ENCODE measurements at places on chromosomes 11 and 22.

GRCh38 chr11:2484576-2485125 lies 39.8 kb downstream of the KCNQ1 start:
- no peak for DNase-seq

GRCh38 chr11:66607126-66607834 lies 9.2 kb upstream of the RBM14 start:
- no peak for DNase-seq

GRCh38 chr22:27213294-27213693 lies 555.9 kb downstream of the MIAT start:
- DNase-seq = no peak

GRCh38 chr11:15104166-15104565 lies 10.6 kb upstream of the INSC start:
- DNase-seq = no peak

GRCh38 chr22:25102722-25103121 lies 96.9 kb upstream of the CRYBB3 start:
- no peak for DNase-seq

DNA sequence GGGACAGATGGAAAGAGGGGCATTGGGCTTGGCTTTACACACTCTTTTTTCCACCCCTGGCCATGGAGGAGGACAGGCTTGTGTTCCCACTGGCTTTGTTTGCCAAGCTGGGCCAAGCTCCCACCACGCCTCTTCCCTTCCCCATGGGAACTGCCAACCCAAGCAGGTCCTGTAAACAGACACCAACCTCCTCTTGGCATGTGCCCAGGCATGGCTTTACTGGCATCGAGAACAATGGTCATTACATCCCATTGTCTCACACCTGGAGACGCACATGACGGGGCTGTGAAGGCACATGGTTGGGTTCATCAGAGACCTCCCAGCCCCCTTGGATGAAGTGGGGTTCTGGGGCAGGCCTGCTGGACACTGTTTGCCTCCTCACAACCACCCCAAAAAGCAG lies 11.7 kb downstream of the SEC14L3 start:
- DNase-seq = no peak

- no peak for DNase-seq
Measured at GRCh38 chr22:44586351-44586990, 88.4 kb upstream of the RTL6 start.

DNA sequence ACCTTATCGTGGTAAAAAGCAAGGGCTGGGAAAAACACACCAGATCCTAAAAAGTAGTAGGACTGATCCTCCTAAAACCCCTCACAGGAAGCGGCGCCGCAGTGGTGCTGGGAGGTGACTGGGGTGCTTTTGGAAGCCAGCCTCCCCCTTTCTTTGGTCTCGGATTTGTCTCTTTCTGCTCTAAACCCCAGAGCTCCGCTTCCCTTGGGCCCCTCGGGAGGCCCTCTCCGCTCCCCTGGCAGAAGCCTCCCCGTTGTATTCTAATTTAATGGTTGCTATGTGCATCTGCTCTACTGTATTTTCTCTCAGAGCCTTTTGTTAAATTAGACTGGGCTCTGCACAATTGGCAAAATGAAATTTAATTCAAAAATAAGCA lies 587.7 kb downstream of the OPCML start:
- DNase-seq = no peak

DNA sequence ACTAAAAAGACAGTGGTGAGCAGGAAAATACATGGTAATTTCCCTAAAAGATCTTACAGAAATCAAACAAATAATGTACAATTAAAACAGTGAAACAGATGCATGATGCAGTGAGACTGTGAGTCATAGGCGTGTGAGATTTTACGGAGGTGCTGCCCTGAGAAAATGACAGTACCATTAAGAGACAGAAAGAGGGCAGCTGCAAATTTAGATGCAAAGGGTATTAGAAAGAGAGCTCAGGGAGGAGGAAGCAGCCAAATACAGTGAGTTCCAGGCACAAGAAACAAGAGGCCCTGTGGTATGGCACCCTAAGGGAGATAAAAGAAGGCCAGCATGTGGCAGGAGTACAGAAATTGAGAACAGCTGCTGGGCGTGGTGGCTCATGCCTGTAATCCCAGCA lies 88.5 kb upstream of the FIBIN start:
- no peak for DNase-seq

- no peak for DNase-seq
Measured at GRCh38 chr11:69148806-69149205, 6.9 kb upstream of the SMIM38 start.

DNA sequence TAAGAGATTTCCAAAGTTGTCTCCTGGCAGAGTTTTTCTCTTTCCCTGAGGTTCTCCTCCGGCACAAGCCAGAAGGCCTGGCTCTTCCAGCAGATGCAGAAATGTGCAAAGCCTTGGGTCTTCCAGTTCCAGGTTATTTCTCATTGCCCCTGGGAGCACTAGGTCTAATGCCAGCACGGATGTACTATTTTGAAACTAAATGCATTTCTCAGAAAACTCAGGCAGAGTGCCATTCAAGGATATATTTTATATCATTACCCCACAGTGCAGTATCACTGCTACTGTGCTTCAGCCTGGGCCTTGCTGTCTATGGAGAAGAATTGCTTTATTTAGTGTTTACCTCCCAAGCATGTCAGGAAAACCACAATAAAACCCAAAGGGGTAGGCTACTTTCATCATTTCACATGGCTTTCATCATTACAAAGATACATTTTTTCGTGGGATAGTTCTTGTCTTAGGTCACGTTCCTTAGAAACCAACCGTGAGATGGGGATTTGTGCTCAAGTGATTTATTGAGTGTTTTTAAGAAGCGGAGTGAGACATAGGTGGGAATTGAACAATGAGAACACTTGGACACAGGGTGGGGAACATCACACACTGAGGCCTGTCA lies 22.4 kb upstream of the FZD4 start:
- no peak for DNase-seq

DNA sequence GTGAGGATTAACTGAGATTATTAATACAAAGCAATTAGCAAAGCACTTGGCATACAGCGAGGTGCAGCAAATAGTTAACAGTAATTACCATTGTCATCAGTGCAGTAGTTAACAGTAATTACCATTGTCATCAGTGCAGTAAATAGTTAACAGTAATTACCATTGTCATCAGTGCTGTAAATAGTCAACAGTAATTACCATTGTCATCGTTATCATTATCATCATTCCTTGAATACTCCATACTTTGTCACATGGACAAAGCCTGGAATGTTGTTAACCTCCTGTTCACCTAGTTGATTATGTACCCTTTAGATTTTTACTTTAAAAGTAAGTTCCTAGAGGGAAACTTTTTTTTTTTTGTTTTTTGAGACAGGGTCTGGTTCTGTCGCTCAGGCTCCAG lies 19.5 kb upstream of the LYVE1 start:
- DNase-seq = no peak

DNA sequence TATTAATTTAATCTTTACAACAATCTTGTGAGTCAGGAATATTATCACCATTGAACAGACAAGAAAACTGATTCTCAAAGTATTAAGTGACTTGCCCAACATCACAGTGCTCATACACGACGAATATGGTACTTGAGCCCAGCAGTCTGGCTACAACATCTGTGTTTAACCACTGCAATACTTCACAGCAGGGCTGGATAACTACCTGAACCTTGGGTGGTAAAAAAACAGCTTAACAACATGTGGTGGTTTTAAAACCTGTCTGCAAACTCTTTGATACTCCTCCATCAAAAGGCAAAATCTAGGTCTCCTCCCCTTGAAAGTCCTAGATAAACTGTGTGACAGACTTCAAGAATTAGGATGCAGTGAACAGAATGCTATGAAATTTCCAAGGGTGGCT lies 424.6 kb upstream of the CADM1 start:
- no peak for DNase-seq

GRCh38 chr11:844693-845644 lies 2.3 kb downstream of the TSPAN4 start:
- no peak for DNase-seq

- DNase-seq = no peak
Measured at GRCh38 chr11:59841514-59841913, 3.8 kb downstream of the CBLIF start.

DNA sequence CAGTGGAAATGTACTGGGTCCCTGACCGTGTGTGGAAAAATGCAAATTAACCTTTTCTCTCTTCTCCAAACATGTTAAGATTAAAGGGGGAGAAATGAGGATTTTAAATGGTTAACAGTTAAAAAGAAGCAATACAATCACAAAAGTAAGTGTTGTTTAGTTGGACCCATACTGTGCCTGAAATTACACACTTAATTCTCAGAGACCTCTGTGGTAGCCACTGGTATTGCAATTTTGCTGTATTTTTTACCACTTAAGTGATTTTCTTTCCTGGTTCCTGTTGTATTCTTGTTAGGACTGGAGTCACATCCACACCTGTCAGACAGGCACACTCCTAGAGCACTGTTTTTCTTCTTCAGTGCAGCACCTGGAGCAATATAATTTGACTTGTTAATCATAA lies 179.6 kb upstream of the PDGFD start:
- DNase-seq = no peak

DNA sequence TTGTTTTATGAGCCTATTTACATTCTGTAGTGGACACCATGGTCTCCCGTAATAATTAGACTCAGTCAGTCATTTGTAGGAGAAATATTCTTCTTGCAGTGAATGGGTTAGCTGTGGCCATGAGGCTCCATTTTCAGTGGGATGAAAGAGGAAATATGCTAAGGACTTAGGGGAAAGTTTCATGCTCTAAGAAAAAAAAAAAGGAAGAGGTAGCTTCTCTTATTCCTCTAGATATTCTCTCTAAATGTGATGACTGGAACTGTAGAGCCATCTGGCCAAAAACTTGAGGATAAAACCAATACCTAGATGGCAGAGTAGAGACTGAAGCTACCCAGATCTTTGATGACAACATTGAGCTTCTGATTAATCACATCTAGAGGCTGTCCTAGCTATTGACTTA lies 75.8 kb upstream of the SESN3 start:
- no peak for DNase-seq

DNA sequence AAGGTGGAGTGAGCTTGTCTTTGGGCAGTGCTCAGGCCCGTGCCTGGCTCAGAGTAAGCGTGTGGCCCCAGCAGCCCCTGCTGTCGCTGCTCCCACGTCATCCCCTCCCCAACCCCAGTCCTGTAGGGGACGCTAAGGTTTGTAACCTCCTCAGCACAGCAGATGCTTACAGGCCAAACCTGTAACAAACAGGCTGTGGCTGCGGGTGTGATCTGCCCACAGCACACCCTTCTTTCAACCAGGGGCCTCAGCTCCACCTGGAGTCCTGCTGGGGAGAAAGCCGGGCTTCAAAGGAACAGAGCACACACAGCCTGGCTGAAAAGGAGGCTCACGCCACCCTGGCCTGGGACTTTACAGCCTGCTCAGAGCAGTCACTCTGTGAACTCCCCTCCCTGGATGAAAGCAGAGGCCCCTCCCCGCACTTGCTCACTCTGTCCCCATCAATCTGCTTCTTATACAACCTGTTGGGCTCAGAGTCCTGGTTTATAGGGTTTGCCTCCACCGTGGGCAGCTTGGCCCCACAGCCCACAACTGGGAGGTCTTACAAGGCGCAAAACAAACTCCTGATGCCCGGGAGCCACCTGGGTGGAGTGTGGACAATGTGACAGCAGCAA lies 54.3 kb downstream of the SCUBE1 start:
- DNase-seq = no peak

DNA sequence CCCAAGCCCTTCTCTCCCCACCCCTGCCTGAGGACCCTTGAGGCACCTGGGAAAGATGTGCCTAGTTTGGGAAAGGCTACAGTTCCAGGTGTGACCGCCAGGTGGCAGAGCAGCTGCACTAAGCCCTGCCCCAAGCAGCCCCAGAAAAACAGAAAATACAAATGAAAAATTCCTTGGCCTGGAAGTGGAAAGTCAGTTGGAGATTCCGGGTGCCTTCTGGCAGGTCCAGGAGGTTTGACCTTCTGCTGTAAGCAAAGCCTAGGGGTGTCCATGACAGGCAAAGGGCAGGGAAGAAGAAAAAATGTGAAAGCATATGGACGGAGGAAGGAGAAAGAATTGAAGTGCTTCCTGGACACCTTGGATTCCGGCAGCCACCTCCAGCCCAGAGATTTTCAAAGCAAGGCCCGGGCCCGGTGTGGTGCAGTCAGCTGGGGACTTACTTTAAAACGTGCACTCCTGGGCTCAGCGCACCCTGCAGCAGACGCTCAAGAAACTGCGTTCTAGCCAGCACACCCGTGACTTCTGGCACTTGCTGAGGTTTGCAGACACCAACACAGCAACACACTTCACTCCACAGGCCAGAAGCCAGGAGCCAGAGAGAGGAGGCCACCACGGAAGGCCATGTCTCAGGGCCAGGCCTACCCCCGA lies 37.3 kb upstream of the SLC22A12 start:
- DNase-seq = peak; percentile 10

GRCh38 chr22:47200273-47201051 lies 438.0 kb downstream of the TBC1D22A start:
- DNase-seq = no peak

GRCh38 chr11:72352859-72353551 lies 81.3 kb downstream of the CLPB start:
- DNase-seq = no peak

- DNase-seq = no peak
Measured at GRCh38 chr11:94036096-94036495, 14.9 kb downstream of the HEPHL1 start.

GRCh38 chr11:119509969-119510401 lies 87.0 kb upstream of the THY1 start:
- DNase-seq = no peak

DNA sequence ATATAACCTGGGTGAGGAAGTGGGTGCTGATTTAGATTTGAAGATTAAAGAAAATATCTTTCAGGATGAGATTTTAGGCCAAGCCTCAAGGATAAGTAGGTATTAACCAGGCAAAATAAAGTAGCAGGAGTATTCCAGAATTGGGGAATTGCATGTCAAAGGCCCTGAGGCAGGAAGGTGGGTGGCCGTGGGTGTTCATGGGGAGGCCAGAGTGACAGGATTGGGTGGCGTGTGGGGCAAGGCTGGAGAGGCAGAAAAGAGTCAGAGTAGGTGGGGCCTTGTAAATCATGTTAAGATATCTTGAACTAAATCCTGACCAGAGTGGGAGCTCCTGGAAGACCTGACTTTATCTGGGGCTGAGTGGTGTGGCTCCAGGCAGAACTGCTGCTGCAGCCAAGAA lies 19.7 kb upstream of the WT1 start:
- no peak for DNase-seq

- no peak for DNase-seq
Measured at GRCh38 chr11:110564676-110565356, 135.1 kb downstream of the FDX1 start.

GRCh38 chr11:30573951-30574350 lies 12.2 kb downstream of the MPPED2 start:
- no peak for DNase-seq

GRCh38 chr11:1936072-1936780 lies 10.9 kb upstream of the MRPL23 start:
- DNase-seq = no peak

DNA sequence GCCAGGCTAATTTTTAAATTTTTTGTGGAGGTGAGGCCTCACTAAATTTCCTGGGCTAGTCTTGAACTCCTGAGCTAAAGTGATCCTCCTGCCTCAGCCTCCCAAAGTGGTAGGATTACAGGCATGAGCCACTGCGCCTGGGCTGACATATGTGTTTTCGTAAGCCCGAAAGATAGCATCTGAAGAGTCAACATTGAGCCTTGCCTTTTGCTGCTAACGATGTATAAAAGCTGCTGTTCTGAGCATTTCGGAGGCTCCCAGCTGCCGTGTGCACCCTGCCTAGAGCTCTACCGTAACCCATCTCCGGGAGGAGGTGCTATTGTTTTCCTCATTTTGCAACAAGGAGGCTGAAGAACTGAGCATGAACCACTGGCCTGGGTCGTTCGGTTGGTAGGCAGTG lies 18.1 kb upstream of the PPP6R3 start:
- no peak for DNase-seq

- DNase-seq = no peak
Measured at GRCh38 chr11:16526947-16527346, 170.6 kb upstream of the SOX6 start.

- DNase-seq = no peak
Measured at GRCh38 chr11:15006139-15006759, 34.1 kb upstream of the CALCA start.

Measured in stimulated activated CD8-positive, alpha-beta memory T cell treated with anti-CD3 and anti-CD28 coated beads, Interleukin-12 subunit alpha, Interleukin-12 subunit beta, amount 100 ng/mL, for 4 hours (primary cell).